ENCODE measurements at places on chromosomes 16 and 17. TPM values are rescaled to one million over a fixed set of nuclear protein-coding genes. Genes with fewer than 3 reads are reported as not detected.

The MYOCD gene
- polyA plus RNA-seq: 4.0 TPM

The MYL4 gene
- 3.6 TPM for polyA plus RNA-seq

The EPX gene
- 0.99 TPM for polyA plus RNA-seq

The EPOP gene
- polyA plus RNA-seq: 1.3 TPM
